A673 (cell line): ENCODE measurements at places on chromosomes 5 and 9.

DNA sequence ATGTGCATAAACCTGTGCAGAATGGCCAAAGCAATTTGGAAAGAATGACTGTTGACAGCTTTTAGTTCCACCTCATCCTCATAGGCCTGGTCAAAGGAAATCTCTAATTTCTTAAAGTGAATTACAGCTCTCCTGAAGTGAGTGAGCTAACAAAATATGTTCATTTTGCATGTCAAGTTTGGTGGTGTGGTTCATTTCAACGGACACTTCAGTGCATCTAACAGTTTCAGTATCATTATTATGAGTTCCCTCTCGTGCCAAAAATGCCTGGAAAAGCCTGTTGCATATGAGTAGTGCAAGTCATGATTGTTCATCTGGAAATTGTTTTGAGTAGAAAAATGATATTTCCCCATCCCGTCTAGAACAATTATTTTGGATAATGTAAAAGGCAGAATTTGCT, 53.2 kb upstream of the HMHB1 start:
- no peaks in the 10 kb centered on the region for H3K27me3 ChIP-seq
- no peaks in the 10 kb centered on the region for H3K36me3 ChIP-seq
- no peaks in the 10 kb centered on the region for H3K4me1 ChIP-seq
- no peak overlapping the region for H3K27ac ChIP-seq
- H3K4me3 ChIP-seq, result no peak overlapping the region

GRCh38 chr9:14310311-14310710, 3.6 kb downstream of the NFIB start:
- peaks cover 12% of the 10 kb centered on the region for H3K36me3 ChIP-seq
- DNase-seq, result no peak
- H3K4me3 ChIP-seq, result peak overlapping the region; percentile 36
- no peaks in the 10 kb centered on the region for H3K27me3 ChIP-seq

DNA sequence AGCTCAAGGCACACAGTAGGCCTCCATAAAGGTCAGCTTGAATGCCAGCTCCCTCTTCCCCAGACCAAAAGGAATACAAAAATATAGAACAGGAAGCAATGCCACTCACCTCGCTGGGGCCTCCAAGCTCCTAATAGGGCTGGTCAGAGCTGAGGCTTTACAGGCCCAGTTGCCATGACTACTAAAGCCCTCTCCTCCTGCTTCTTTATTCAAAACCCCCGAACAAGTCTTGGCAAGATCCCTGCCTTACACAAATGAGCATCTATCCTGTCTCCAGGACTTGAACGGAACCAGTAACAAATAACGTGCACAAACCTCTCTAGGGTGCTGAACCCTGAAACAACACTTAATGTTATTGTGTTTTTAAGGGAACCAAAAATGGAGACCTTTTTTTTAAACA, 136.3 kb downstream of the SIL1 start:
- no peak overlapping the region for H3K4me3 ChIP-seq
- H3K27me3 ChIP-seq, result no peaks in the 10 kb centered on the region
- H3K27ac ChIP-seq, result no peak overlapping the region
- no peaks in the 10 kb centered on the region for H3K36me3 ChIP-seq
- H3K4me1 ChIP-seq, result peaks cover 14% of the 10 kb centered on the region
- DNase-seq, result peak; percentile 36

DNA sequence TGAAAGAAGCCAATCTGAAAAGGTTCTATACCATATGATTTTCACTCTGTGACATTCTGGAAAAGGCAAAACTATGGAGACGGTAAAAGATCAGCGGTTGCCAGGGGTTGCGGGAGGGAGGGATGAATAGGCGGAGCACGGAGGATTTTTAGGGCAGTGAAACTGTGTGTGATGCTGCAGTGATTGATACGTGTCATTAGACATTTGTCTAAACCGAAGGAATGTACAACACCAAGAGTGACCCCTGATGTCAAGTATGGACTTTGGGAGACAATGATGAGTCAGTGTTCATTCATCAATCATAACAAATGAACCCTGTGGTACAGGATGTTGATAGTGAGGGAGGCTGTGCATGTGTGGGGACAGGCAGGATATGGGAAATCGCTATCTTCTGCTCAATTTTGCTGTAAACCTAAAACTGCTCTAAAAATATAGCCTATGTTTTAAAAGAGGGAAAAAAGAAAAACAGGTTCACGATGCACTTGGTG, 34.4 kb downstream of the ERGIC1 start:
- H3K27ac ChIP-seq, result no peak overlapping the region
- no peak overlapping the region for H3K4me3 ChIP-seq
- H3K36me3 ChIP-seq, result no peaks in the 10 kb centered on the region
- no peaks in the 10 kb centered on the region for H3K27me3 ChIP-seq
- no peaks in the 10 kb centered on the region for H3K4me1 ChIP-seq

DNA sequence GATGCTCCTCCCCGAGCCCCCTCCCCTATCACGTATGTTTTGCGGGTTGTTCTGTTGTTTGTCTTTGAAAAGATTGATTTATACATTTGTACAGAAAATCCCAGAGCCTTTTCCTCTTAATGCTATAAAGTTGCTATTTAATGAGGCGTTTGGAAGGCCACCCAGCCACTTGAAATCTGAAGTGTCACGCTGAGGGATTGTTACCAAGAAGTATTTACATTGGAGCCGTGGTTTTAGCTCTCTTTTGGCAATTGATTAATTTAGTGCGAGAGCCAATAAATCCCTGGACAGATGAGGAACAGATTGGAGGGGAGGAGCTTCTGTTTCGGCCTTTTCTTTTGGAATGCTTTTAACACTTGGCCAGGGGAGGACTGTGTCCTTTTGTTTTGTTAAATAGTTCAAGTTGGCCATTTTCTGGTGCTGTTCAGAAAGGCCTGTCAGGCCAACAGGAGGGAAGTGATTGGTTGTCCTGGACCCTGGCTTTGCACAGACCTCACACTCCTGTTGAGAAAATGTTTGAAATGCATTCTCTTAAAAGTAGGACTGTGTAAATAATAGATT, 250.2 kb downstream of the PDZD2 start:
- no peak overlapping the region for H3K27ac ChIP-seq
- no peaks in the 10 kb centered on the region for H3K27me3 ChIP-seq
- no peaks in the 10 kb centered on the region for H3K36me3 ChIP-seq
- DNase-seq, result no peak

DNA sequence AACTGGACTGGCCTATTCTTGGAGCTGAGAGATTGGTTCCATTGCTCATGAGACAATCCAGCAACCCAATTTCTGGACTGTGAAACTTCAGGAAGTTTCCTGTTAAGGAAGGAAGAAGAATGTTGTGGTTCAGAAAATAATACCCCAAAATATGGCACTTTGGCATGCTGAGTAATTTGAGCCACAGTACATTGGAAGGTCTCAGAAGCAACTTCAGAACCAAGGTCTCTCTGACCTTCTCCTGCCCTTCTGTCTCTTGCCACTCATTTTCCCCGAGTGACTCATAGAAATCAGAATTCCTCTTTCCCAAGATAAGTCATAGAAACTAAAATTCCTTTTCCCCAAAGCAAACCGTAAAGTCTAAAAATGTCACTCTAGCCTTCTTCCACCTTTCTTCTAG, 1366.1 kb downstream of the PTPRD start:
- no peaks in the 10 kb centered on the region for H3K36me3 ChIP-seq
- no peak overlapping the region for H3K27ac ChIP-seq
- no peaks in the 10 kb centered on the region for H3K27me3 ChIP-seq
- H3K4me3 ChIP-seq, result no peak overlapping the region
- DNase-seq, result no peak

DNA sequence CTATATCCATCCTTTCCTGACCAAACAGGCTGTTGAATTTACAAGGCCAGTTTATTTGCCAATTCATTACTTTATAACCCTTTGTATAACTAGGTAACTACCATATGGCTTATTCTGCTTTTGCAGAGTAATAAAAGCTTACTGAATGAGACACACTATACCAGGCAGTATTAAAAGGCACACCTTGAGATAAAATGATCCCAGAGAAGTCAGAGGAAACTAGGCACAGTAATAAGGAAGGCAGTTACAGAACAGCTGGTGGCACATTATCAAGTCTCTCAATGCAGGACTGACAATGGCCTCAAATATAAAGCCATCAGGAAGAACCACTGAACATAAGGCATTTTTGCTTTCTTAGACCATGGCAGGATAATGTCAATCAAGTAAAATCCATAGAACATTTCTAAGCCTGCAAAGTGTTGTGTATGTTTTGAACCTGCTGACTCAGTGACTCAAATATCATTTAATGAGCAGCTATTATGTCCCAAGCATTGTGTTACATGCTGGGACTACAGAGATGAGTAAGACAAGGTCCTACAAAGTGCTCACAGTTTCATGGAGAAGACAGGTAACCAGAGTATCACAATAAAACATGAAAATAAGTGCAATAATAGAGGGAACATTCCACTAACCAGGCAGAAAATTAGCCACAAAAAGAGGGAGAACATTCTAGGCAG, 52.5 kb downstream of the OXCT1 start:
- H3K4me1 ChIP-seq, result peaks cover 7% of the 10 kb centered on the region
- no peaks in the 10 kb centered on the region for H3K36me3 ChIP-seq
- H3K27me3 ChIP-seq, result no peaks in the 10 kb centered on the region
- no peak for DNase-seq
- no peak overlapping the region for H3K27ac ChIP-seq
- H3K4me3 ChIP-seq, result no peak overlapping the region

GRCh38 chr5:76483433-76483832, 80.3 kb downstream of the IQGAP2 start:
- H3K4me1 ChIP-seq, result peaks cover 15% of the 10 kb centered on the region
- no peak overlapping the region for H3K4me3 ChIP-seq
- DNase-seq, result no peak
- H3K36me3 ChIP-seq, result no peaks in the 10 kb centered on the region

- H3K27me3 ChIP-seq, result no peaks in the 10 kb centered on the region
- H3K27ac ChIP-seq, result no peak overlapping the region
- H3K36me3 ChIP-seq, result no peaks in the 10 kb centered on the region
- no peak overlapping the region for H3K4me3 ChIP-seq
These were observed 196.9 kb downstream of the CACNA1B start for GRCh38 chr9:138074516-138074915.

GRCh38 chr9:81850724-81851123, 77.5 kb upstream of the SPATA31D4 start:
- H3K4me3 ChIP-seq, result no peak overlapping the region
- no peak for DNase-seq
- no peaks in the 10 kb centered on the region for H3K4me1 ChIP-seq
- H3K27ac ChIP-seq, result no peak overlapping the region
- no peaks in the 10 kb centered on the region for H3K36me3 ChIP-seq
- H3K27me3 ChIP-seq, result no peaks in the 10 kb centered on the region

DNA sequence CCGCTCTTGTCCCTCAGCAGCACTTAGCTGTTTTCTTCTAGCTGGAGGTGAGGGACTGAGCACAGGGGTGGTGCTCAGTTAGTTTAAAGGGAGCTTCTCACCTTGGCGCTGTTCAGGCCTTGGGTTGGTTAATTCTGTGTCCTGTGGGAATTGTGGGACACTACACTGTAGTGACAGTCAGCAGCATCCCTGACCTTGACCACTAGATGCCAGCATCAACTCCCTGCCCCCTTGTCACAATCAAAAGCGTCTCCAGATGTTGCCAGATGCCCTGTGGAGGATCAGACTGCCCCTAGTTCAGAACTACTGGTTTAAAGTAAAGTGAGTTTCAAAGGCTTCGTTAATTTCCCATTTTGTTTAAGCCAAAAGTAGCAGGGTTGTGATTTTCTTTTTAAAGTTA, 65.5 kb upstream of the DMRT3 start:
- H3K4me3 ChIP-seq, result no peak overlapping the region
- DNase-seq, result no peak
- H3K27me3 ChIP-seq, result peaks cover 61% of the 10 kb centered on the region
- H3K27ac ChIP-seq, result no peak overlapping the region
- H3K36me3 ChIP-seq, result no peaks in the 10 kb centered on the region

- no peak overlapping the region for H3K4me3 ChIP-seq
- H3K4me1 ChIP-seq, result no peaks in the 10 kb centered on the region
- H3K36me3 ChIP-seq, result no peaks in the 10 kb centered on the region
- no peaks in the 10 kb centered on the region for H3K27me3 ChIP-seq
These were observed 296.1 kb upstream of the DMAC1 start for GRCh38 chr9:8095672-8096086.

DNA sequence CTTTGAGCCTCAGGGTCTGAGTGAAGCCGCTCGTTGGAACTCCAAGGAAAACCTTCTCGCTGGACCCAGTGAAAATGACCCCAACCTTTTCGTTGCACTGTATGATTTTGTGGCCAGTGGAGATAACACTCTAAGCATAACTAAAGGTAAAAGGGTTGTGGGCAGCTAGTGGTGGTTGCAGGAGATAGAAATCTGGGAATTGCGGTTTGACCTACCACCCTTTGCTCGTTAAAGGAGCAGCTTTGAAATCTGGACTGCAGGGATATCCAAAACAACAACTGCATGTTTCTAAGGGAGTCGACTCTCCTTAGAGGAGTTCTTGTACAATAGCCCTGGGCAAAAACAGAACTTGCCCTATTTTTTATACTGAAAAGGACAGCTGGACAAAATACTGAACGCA, 19.0 kb downstream of the ABL1 start:
- peaks cover 20% of the 10 kb centered on the region for H3K4me1 ChIP-seq
- no peaks in the 10 kb centered on the region for H3K27me3 ChIP-seq
- no peak overlapping the region for H3K27ac ChIP-seq
- no peak overlapping the region for H3K4me3 ChIP-seq
- no peak for DNase-seq

DNA sequence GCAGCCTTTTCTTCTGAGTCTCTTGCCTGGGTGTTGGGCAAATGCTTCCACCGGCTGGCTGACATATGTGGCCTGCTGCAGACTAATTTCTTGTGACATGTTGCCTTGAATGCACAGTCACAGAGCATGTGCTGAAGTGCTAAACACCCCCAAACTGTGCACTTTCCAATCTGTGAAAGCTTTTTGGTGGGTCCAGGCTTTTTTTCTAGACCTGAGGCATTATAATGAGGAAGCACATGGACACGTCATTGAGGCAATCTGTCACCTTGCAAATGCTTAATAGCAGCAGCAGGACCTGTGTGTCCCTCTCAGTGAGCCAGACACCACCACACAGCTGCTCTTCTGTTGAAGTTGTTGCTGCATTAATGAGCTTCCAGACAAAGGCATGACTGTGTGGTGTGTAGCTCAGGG, 274.7 kb downstream of the ELAVL2 start:
- H3K27me3 ChIP-seq, result no peaks in the 10 kb centered on the region
- no peak for DNase-seq
- H3K4me3 ChIP-seq, result no peak overlapping the region

DNA sequence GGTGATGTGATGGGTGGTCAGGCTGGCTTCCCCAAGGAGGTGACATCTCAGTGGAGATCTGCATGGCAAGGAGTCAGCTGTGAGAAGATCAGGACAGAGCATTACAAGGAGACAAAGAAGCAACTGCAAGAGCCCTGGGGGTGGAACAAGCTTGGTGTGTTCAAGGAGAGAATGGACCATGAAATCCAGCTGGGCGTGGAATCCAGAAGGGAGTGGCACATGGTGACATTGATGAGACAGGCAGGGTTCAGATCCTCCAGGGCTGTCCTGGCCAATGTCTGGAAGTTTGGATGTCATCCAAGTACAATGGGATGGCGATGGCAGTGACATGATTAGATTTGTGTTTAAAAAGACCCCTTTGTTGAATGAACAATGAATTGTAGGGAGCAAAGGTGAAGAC, 175.6 kb downstream of the MACROH2A1 start:
- H3K4me3 ChIP-seq, result no peak overlapping the region
- no peaks in the 10 kb centered on the region for H3K36me3 ChIP-seq
- H3K4me1 ChIP-seq, result no peaks in the 10 kb centered on the region
- DNase-seq, result no peak

GRCh38 chr5:126693806-126694205, 83.1 kb upstream of the LMNB1 start:
- H3K4me3 ChIP-seq, result no peak overlapping the region
- no peak overlapping the region for H3K27ac ChIP-seq
- DNase-seq, result no peak
- no peaks in the 10 kb centered on the region for H3K36me3 ChIP-seq
